ENCODE measurements at places on chromosomes 13 and 19.

DNA sequence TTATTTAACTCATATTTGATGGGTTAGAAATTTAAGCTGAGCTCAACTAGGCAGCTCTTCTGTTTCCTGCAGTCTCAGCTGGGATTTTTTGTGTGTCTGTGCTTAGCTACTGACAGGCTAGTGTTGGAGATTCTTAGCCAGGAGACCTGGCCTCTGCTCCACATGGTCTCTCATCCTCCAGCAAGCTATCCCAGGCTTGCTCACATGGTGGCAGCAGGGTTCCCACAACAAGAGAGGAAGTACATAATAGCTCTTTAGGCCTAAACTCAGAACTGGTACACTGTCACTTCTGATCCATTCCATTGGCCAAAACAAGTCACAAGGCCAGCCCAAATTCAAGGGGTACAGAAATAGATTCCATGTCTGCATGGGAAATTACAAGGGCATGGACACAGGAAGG, 406.2 kb downstream of the SUCLA2 start:
- no peak for DNase-seq

DNA sequence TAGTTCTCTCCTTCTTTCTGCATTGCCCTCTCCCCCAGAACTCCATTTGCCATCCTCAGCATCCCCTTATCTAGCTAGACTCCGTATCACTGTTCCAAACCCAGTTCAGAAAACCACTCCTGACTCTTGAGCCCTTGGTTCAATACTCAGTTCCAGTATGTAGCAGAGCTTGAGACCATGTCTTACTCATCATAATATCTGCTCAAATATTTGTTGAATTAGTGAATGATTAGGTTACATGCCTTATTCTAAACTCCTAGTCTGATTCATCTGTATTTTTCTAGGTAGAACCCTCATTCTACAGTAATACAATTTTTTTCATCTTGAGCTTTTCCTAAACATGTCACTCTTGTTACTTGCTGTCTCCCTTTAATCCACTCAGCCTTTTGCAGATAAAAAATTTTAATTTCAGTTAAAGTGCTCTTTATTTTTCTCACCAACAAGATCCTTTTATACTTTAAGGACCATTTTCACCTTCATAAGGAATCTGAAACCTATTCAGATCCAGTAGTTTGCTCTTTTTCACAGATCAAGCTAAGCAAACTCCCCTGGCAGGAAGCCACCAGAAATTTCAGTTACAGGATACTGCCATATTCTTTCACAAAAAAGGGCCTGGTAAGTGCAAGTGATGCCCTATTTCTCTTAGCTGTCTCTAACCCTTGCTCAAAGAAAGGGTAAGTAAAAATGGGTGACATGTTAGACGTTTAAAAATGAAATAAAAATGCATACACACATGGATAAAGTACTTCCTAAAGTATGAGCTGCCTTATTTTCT, 23.1 kb upstream of the INTS6 start:
- no peak for DNase-seq

DNA sequence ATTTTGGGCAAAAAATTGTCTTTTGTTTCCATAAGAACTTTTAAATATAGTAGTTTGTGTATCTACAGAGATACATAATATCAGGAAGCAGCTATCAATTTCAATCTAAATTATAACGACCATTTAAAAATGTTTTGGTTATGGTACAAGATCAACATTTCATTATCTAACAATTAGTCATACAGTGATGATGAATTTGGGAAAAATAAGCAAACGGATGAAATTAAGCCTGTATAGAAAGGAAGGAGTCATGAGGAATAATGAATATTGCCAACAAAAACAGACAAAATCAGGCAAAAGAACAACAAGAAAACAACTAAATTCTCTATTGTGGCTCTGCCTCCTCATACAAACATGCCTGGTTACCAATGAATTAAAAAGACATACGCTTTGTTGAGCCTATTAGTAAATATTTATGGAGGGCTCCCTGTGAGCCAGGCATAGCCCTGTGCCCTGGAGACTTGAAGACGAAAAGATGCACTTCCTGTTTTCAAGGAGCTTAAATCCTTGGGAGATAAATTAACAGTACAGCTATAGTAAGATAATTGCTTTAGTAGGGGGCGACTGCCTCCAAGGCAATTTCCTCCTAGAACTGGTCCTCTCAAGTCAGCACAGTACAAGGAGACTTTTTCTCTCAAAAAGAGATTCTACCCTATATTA, 73.0 kb downstream of the NALCN start:
- DNase-seq, result no peak

- DNase-seq, result no peak
These were observed 1169.7 kb downstream of the DIAPH3 start for GRCh38 chr13:58994077-58994476.

DNA sequence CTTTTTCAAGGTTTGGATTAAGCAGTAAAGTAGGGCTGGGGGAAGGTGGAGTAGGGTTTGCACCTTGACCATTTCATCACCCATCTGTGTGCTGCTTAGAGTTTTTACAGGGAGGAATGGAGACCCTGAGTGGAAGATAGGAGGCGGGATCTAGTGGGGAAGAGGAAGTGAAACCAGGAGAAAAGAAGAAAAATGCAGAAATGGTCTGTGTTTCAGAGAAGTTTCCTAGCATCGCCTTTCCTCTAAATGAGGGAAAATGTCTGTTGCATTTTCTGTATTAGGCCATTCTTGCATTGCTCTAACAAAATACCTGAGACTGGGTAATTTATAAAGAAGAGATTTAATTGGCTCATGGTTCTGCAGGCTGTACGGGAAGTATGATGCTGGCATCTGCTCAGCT, 64.1 kb downstream of the TPT1 start:
- DNase-seq, result no peak

DNA sequence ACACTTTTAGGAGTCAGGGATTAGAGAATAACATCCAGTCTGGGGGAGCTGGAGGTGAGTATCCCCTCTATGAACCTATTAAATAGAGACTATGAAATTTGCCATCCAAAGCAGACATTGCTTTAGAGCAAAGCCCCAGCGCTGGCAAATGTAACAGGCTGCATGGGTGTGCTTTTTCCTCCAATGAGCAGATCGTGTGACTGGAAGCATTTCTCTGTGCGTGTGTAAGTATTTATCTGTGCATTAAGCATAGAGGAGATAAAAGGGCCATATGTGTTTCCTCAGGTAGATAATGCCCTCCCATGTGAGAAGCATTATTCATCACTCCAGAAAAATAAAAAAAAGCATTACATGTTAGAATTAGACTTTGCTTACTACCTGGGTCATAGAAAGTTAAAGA, 924 bp downstream of the TNFSF13B start:
- DNase-seq, result no peak

DNA sequence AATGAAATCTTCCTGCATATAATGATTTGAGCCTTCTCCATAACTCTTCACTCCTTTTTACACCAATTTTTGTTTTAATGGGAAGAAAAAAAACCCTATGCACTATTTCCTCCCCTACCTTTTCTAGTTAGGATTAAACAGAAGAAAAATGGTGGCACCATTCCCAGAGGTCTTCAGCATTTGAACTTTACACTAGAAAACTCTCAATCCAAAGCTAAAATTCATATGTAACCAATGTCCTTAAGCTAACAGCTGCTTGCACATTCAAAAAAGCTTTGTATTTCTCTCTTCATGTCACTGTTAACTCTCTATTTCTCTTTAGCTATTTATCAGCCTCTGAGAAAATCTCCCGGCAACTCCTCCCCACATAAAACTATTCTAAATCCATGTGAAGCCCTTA, 90.3 kb upstream of the UBL3 start:
- DNase-seq, result no peak

GRCh38 chr19:49590971-49591730, at the start of gene PRR12:
Gene PRR12 (plus strand): TSS chr19:49591182. CDS start chr19:49591655, 473 bp downstream.
- DNase-seq, result peak; percentile 54

All from activated T-cell treated with anti-CD3 and anti-CD28 coated beads for 1 hour (primary cell).